Ascending aorta (tissue), 2 donors: ENCODE measurements at places on chromosomes 13 and 19. TPM values are rescaled to one million over a fixed set of nuclear protein-coding genes. Genes with fewer than 3 reads are reported as not detected.

GRCh38 chr19:6491802-6492592 is 10.1 kb downstream of the TUBB4A start:
- H3K36me3 ChIP-seq, result no peaks in the 10 kb centered on the region
- no peaks in the 10 kb centered on the region for H3K27me3 ChIP-seq
- H3K27ac ChIP-seq, result no peak overlapping the region
- no peak overlapping the region for H3K4me3 ChIP-seq

GRCh38 chr19:55173714-55174409 is 6.2 kb downstream of the SYT5 start:
- H3K4me1 ChIP-seq, result peaks cover 6% of the 10 kb centered on the region
- H3K4me3 ChIP-seq, result peak overlapping the region; percentile 54
- no peak for DNase-seq
- H3K27ac ChIP-seq, result no peak overlapping the region
- no peaks in the 10 kb centered on the region for H3K36me3 ChIP-seq

- H3K4me3 ChIP-seq, result no peak overlapping the region
- no peak for DNase-seq
- no peak overlapping the region for H3K27ac ChIP-seq
- no peaks in the 10 kb centered on the region for H3K27me3 ChIP-seq
- no peaks in the 10 kb centered on the region for H3K4me1 ChIP-seq
Measured at GRCh38 chr13:73872397-73872796, 261.8 kb downstream of the KLF12 start.

DNA sequence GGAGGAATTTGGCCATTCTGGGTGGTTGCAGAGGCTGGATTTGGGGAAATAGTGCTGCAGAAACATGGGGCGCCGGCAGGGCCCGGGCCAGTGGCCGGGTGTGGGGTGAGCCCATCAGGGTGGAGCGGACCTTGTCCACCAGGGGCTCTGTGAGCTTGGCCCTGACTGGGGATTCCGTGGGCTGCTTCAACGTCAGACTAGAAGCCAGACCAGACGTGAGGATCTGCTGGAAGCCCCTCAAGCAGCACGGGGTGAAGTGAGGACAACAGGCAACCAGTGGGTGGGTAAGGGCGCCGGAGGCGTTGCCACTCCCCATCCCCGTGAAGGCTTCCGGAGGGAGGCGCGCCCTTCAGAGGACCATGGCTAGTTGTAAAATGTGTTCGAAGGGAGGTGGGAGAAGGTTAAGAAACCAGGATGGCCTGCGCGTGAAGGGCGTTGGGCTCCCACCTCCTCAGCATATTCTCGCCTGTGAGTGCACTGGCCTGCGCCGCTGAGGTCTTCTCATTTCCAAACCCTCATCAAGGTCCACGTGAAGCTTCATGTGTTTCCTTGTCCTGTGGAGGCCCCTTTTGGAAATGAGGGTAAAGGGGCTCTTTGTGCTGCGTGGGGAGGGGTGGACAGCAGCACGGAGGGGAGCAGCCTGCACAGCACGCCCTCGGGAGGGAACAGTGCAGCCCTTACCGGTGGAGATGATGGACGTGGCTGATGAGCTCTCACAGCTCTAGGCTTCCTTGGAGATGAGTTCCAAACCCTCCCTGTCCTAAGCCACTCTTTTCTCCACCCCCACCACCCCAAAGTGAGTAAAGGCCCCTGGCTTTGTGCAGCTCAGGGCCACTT is 8.3 kb downstream of the TEX29 start:
- H3K27ac ChIP-seq, result no peak overlapping the region
- no peaks in the 10 kb centered on the region for H3K4me1 ChIP-seq
- no peak for DNase-seq
- no peaks in the 10 kb centered on the region for H3K36me3 ChIP-seq

DNA sequence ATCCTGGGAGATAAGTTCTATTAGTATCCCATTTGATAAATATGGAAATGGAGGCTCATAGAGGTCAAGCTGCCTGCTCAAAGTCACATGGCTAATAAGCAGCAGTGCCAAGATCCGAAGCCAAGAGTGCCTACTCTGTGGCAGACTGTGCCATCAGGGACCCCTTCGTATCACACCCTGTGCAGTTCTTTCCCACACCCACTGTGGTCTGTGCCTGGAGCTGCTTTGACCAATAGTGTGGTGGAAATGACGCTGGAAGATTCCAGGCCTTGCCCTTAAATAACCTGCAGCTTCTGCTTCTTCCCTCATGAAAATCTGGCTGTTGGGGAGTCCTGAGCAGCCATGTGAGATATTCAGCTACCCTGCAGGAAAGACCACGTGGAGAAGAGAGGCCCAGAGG is 10.1 kb downstream of the OPA3 start:
- no peak overlapping the region for H3K4me3 ChIP-seq
- no peaks in the 10 kb centered on the region for H3K4me1 ChIP-seq
- no peaks in the 10 kb centered on the region for H3K27me3 ChIP-seq
- no peaks in the 10 kb centered on the region for H3K36me3 ChIP-seq
- no peak overlapping the region for H3K27ac ChIP-seq

- no peak overlapping the region for H3K4me3 ChIP-seq
- peak overlapping the region; percentile 4 for H3K27ac ChIP-seq
- H3K27me3 ChIP-seq, result no peaks in the 10 kb centered on the region
- peaks cover 46% of the 10 kb centered on the region for H3K4me1 ChIP-seq
- no peaks in the 10 kb centered on the region for H3K36me3 ChIP-seq
- no peak for DNase-seq
Measured at GRCh38 chr13:98504371-98504963, 72.4 kb downstream of the STK24 start.

- no peaks in the 10 kb centered on the region for H3K36me3 ChIP-seq
- no peak overlapping the region for H3K4me3 ChIP-seq
Measured at GRCh38 chr13:44899967-44900366, 89.3 kb downstream of the NUFIP1 start.

- H3K27ac ChIP-seq, result no peak overlapping the region
- H3K4me3 ChIP-seq, result no peak overlapping the region
- H3K36me3 ChIP-seq, result no peaks in the 10 kb centered on the region
- no peak for DNase-seq
Measured at GRCh38 chr13:56396318-56396717, 744.4 kb upstream of the PRR20A start.

PTGER1 gene
- total RNA-seq, result 17.1 TPM

- DNase-seq, result no peak
- peaks cover 18% of the 10 kb centered on the region for H3K36me3 ChIP-seq
- peaks cover 4% of the 10 kb centered on the region for H3K4me1 ChIP-seq
Measured at GRCh38 chr19:37505958-37506386, 767 bp upstream of the ZNF793 start.

GRCh38 chr19:38115271-38115802 is 108.7 kb downstream of the DPF1 start:
- H3K36me3 ChIP-seq, result peaks cover 59% of the 10 kb centered on the region
- no peaks in the 10 kb centered on the region for H3K4me1 ChIP-seq
- no peak overlapping the region for H3K4me3 ChIP-seq
- H3K27ac ChIP-seq, result no peak overlapping the region
- DNase-seq, result no peak

- H3K27ac ChIP-seq, result peak overlapping the region; percentile 49
- DNase-seq, result no peak
- H3K27me3 ChIP-seq, result no peaks in the 10 kb centered on the region
- H3K36me3 ChIP-seq, result no peaks in the 10 kb centered on the region
Measured at GRCh38 chr13:28337166-28338005, 157.5 kb downstream of the FLT1 start.

DNA sequence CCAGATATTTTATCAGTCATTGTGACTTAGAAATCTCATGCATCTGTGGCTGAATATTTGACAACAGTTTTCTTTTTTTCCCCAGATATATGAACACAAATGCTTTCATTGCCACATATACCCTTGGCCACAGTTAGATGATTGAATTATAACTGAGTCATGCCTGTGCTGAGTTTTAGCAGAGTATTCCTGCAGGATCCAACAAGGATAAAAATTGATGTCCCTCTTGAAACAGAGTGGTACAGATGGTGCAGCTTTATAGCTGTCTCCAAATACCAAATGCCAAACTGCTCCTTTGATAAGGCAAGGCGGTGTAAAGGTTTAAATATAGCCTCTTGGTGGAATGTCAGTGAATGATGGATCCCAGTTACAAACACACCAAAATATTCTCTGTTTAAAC is 428.5 kb downstream of the GPC6 start:
- no peaks in the 10 kb centered on the region for H3K4me1 ChIP-seq
- H3K4me3 ChIP-seq, result no peak overlapping the region
- no peaks in the 10 kb centered on the region for H3K27me3 ChIP-seq
- no peak overlapping the region for H3K27ac ChIP-seq
- H3K36me3 ChIP-seq, result no peaks in the 10 kb centered on the region
- no peak for DNase-seq

- no peaks in the 10 kb centered on the region for H3K4me1 ChIP-seq
- H3K27me3 ChIP-seq, result no peaks in the 10 kb centered on the region
- H3K27ac ChIP-seq, result no peak overlapping the region
Measured at GRCh38 chr13:77554069-77554468, 18.6 kb downstream of the SCEL start.

DNA sequence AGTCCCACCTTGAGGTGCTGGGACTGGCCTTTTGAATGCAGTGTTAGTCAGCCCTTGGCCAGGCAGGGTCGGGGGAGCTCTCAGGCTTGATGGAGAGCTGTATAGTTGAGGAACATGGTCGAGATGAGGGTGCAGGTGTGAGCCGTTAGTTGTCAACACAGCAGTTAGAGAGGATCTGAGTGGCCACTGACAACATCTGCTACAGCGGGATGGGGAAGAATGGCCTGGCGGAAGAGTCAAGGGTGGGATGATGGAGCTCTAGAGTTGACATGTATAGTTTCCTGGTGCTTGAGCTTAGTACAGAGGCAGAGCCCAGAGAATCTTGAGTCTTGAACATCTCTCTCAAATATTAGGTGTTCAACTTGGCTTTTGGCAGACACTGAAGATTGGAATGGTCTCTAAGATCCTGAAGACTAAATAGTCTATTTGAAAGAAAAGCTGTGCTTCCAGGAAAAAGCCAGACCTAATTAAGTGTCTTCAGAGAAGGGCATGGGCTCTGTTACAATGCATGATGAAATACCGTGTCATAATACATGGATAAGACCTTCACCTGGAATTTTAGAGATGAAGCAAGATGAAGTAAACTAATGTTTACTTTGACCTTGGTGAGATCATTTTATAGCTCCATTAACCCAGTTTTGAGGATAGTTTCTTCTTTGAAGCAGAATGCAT is 9.7 kb downstream of the PCCA start:
- DNase-seq, result no peak
- H3K36me3 ChIP-seq, result no peaks in the 10 kb centered on the region
- H3K4me3 ChIP-seq, result no peak overlapping the region
- no peaks in the 10 kb centered on the region for H3K27me3 ChIP-seq

DNA sequence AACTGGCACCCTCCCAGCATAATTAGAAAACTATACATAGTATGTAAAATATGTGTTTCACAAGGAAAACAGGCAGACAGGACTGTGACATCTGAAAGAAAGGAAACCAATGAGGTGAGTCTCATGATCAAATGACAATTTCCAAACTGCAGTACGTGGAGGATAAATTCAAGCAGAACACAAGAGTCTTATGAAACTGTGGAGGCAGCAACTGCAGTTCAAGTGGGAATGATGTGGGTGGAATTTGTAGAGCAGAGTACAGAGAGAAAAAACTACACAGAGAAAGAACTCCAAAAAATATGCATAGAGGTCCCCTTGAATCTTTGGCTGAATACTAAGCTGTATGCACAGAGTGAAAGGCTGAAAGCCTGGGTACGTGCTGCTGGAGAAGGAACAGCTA is 9.7 kb downstream of the SIGLEC6 start:
- no peaks in the 10 kb centered on the region for H3K4me1 ChIP-seq
- no peak overlapping the region for H3K4me3 ChIP-seq
- H3K36me3 ChIP-seq, result no peaks in the 10 kb centered on the region
- H3K27me3 ChIP-seq, result no peaks in the 10 kb centered on the region
- H3K27ac ChIP-seq, result no peak overlapping the region
- DNase-seq, result no peak

DNA sequence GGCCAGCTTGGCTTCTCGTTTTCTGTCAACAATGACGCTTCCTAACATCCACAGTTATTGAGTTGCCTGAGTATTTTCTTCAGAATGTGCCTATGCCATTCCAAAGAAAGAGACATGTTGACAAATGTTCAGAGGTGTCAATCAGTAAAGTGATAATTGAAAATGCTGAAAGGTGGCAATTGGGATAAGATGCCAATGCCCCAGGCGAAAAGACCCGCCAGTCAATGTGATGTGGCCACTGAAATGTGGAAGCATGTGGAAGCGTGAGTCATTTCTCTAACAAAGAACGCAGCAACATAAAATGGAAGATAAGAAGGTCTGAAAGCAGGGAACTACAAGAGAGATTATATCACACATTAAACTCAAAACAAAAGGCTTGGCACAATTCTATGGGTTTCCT is 882.2 kb upstream of the SLC10A2 start:
- no peak overlapping the region for H3K27ac ChIP-seq
- no peak for DNase-seq
- no peak overlapping the region for H3K4me3 ChIP-seq
- no peaks in the 10 kb centered on the region for H3K36me3 ChIP-seq
- no peaks in the 10 kb centered on the region for H3K4me1 ChIP-seq

SBSN gene
- not detected for total RNA-seq

ZNF490 gene
- total RNA-seq, result 27.8 TPM

DNA sequence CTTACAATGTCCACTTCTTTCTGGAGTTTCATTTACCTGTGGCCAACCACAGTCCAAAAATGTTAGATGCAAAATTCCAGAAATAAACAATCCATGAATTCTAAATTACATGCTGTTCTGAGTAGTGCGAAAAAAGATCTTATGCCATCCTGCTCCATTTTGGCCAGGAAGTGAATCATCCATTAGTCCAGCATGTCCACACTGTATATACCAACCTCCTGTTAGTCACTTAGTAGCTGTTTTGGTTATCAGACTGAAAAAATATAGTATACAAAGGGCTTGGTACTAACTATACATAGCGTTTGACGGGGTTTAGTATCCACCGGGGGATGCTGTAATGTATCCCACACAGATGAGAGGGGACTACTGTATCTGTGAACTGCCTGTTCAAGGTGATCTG is 618.0 kb upstream of the ARGLU1 start:
- no peaks in the 10 kb centered on the region for H3K36me3 ChIP-seq
- DNase-seq, result no peak
- no peaks in the 10 kb centered on the region for H3K27me3 ChIP-seq

GAPDHS gene
- total RNA-seq, result not detected

DNA sequence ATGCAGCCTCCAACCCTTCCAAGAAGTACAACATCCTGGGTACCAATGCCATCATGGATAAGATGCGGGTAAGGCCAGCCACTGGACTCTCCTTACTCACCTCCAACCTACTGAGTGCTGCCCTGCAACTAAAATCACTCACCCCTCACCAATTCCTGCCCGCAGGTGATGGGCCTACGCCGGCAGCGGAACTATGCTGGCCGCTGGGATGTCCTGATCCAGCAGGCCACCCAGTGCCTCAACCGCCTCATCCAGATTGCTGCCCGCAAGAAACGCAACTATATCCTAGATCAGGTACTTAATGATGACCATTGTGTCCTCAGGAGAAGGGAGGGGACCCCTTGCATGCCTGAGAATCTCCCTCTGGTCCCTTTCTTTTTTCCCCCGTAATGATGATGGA is 15.6 kb upstream of the CCDC97 start:
- H3K27me3 ChIP-seq, result no peaks in the 10 kb centered on the region
- no peak overlapping the region for H3K4me3 ChIP-seq
- no peak overlapping the region for H3K27ac ChIP-seq
- H3K36me3 ChIP-seq, result peaks cover 80% of the 10 kb centered on the region

NXNL1 gene
- total RNA-seq, result not detected

CGB1 gene
- total RNA-seq, result not detected

NKPD1 gene
- total RNA-seq, result not detected

GRCh38 chr19:8577247-8577646 is at the start of gene MYO1F:
TSS of gene MYO1F (minus strand) at chr19:8577442. CDS start at chr19:8577309, 133 bp downstream.
- H3K36me3 ChIP-seq, result no peaks in the 10 kb centered on the region
- DNase-seq, result no peak
- no peaks in the 10 kb centered on the region for H3K27me3 ChIP-seq
- no peak within 1 kb of the TSS for H3K27ac ChIP-seq
- H3K4me1 ChIP-seq, result no peaks in the 10 kb centered on the region

ZNF730 gene
- not detected for total RNA-seq
